ENCODE measurements at places on chromosomes 4 and X. TPM values are rescaled to one million over a fixed set of nuclear protein-coding genes. Genes with fewer than 3 reads are reported as not detected.

The STPG2 gene
- total RNA-seq = not detected

The QRFPR gene
- 1.0 TPM for total RNA-seq

The XK gene
- total RNA-seq = 1.1 TPM

The LPAR4 gene
- total RNA-seq = 16.3 TPM
